ENCODE measurements at places on chromosomes 4 and X.

DNA sequence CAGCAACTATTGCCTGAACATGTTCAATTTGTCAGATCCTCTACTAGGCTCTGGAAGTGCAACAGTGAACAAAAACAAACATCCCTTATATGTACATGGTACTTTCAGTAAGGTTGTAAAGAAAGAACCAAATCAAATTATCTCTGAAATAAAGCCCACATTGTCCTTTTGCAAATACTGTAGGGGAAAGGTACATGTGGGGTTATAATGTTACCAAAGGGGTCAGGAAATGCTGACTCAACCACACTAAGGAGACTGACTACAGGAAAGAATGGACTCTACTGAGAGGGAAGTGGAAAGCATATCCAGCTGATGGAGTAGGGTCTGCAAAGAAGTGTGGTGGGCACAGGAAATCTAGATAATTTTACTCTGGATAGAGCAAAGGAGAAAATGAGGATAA, 61.5 kb downstream of the PCDH18 start:
- no peak for DNase-seq

DNA sequence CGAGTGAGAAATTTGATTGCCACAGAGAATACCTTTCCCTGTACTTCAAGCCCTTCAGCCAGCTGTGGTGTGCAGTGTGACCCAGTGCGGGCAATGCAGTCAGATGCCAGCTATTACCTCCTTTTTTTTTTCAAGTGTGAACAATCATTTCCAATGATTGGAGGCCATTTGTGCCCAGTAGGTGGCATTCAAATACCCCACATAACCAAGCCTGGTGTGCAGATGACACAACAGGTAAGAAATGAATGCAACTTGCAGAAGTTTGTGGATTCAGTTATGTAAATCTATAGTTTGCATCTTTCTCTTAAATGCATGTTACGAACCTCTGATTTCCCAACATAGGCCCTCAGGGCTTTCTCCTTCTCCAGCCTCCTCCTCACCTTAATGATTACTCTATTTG, 98.0 kb downstream of the CLCN4 start:
- peak; percentile 36 for DNase-seq

GRCh38 chrX:110987292-110987691, 108.7 kb upstream of the PAK3 start:
- DNase-seq = no peak

DNA sequence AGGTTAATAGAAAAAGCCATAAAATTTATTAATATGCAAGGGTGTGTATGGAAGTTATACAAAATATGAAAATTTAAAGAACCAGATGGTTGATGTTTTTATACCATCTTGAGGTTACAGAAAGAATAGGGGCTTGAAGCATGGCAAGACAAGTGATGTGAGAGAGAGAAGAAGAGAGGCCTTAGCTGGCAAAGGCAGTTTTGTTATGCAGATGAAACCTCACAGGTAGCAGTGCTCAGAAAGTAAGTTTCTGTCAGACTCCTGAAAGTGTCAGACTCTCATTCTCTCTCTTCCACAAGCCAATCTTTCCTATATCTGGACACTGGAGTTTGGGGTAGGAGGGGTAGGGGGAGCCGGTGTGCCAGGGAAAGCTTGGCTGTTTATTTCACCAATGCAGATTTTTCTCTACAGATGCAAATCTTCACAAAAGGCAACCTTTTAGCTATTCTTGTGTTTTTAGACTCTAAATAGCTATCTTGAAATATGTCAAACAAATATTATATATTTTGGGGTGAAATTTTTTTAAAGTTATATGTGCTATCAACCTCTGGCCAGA, 124.5 kb downstream of the CFAP299 start:
- DNase-seq = no peak

GRCh38 chr4:153468587-153468986, 2.4 kb downstream of the TMEM131L start:
- no peak for DNase-seq

- peak; percentile 48 for DNase-seq
These were observed 15.1 kb upstream of the FGFR3 start for GRCh38 chr4:1777822-1778641.

DNA sequence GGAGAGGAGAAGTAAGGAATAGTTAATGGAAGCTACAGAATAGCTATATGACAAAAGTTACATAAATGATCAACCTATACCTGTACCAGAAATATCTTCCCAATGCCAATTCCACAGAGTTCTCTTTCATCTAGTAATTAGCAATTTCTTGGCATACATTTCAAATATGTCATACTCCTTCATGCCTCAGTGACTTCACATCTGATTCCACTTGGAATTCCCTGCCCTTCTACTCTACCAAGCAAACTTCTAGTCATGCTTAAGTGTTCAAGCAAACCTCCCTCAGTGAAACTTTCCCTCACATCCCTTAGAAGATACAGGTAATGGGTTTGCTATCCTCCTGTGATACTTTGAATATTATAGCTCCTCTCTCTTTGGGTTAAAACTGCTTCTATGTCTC, 127.1 kb downstream of the KLHL13 start:
- no peak for DNase-seq

DNA sequence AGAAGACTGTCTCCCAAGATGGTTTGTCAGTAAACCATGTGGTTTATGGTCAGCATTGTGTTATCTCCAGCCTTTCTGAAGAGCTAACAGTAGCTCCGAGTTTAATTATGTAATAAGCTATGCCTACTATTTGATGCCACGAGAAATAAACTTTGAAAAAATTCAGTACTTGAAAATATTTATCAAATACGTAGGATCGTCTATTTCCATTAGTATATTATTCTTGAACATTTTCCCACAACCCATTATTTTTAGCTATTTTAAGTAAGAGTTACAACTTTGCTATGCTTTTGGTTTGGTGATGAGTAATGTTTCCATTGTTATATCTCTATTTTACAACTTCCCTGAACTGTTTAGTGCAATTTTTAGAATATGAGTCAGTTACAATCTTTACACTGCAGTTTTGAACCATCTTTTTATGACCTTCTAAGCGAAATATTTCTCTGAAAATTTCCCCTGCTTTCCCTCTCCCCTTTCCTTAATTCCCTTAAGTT, 44.5 kb upstream of the TRIM2 start:
- peak; percentile 83 for DNase-seq

- DNase-seq = no peak
These were observed 68.0 kb upstream of the ATXN3L start for GRCh38 chrX:13387666-13388494.

- DNase-seq = no peak
These were observed 173.6 kb downstream of the HHIP start for GRCh38 chr4:144819591-144819990.

DNA sequence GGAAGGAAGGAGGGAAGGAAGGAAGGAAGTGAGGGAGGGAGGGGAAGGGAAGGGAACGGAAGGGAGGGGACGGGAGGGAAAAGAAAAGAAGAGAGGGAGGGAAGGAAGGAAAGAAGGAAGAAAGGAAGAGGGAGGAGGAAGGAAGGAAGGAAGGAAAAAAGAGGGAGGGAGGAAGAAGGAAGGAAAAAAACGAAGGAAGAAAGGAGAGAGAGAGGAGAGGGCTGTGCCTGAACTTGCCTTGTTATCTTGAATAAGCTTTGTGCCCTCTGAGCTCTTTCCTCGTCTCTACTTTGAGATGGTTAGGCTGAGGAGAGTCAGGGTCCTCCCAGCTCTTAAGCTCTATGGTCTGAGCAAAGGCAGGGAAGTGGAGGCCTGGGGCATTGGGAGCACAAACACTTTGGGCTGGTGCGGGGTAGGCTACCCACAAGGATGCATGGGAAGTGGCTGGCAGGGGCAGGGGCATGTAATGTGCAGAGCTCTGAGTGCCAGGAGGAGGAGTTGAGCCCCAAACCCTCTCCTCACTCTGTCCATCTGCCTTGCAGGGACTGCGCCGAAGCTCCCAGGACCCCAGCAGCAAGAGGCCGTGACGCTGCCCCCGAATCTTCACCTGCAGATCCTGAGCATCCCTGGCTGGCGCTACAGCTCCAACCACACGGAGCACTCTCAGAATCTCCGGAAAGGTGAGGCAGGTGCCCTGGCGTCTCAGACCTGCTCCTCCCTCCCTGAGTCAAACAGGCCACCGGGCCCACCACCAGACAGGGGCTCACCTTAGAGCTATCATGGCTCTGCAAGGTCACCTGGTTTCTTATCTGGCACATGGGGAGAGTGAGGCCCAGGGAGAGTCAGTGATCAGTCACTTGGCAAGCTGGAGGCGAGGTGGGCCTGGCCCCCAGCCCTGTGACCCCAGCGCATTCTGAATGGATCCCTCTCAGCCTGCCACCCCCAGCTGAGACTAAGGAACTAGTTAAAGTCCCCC, 26.5 kb upstream of the MRFAP1 start:
- no peak for DNase-seq

- no peak for DNase-seq
These were observed 208.8 kb downstream of the UGT8 start for GRCh38 chr4:114807357-114807756.

DNA sequence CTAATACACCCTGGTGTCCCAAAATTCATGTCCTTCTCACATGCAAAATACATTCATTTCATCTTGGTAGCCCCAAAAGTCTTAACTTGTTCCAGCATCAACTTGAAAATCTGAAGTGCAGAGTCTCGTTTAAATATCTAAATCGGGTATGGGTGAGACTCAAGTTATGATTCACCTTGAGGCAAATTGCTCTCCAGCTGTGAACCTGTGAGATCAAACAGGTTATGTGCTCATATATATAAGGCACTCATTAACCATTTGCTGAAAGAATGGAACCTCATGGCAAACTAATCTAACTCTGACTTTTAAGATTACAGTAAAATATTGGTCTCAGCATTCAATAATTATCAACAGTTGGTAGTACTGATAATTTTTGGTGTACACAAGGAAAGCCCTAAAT, 55.5 kb downstream of the PDLIM5 start:
- no peak for DNase-seq

DNA sequence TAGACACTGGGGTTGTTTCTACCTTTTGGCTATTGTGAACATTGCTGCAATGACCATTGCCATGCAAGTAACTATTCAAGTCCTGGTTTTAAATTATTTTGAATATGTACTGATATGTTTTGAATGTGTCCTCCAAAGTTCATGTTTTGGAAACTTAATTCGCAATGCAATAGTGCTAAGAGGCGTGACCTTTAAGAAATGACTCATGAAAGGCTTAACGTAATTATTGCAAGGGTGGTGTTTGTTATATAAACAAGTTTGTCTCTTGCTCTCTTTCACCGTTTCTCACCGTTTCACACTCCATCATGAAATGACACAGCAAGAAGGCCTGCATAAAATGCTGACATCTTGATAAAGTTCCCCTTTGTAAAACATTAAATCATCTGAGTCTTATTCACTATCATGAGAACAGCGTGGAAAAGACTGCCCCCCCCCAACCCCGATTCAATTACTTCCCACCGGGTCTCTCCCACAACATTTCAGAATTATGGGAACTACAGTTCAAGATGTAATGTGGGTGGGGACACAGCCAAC, 506.9 kb upstream of the FAM47C start:
- no peak for DNase-seq

- DNase-seq = no peak
These were observed 79.2 kb downstream of the EFNB1 start for GRCh38 chrX:68908071-68908470.

DNA sequence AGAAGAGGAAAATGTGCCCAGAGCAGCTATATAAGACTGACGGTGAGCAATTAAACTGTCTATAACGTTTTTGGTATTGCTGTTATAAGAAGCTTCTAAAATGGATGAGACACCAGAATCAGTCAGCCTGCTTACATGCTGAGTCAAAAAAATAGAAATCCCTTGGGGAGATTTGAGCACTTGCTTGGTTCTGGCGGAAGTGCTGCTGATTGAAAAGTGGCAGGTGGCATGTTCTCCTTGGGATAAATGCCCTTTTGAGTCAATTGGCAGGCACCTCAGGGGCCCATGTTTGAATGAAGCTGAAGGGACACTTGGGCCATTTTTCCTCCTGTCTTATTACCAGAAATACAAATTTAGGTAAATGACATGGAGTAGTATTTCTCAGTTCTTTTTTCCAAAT, 148.7 kb downstream of the PTCHD1 start:
- DNase-seq = no peak

DNA sequence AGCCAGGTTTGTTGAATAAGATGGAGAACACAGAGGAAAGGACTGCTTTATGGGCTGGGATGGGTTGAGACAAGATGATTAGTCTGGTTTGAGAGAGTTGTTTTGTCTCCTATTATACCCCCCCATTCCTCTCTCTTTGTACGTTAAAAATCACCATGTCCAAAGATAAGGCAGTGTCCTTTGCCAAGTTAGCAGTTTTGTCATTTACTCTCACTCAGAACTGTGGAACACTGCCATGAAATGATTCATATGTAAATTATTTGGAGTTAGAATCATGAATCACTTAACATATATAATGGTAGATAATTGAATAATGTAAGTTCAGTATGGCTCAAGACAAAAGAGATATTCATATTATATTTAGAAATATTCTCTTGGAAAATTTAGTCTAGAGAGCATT, 151.3 kb downstream of the DCLK2 start:
- no peak for DNase-seq

DNA sequence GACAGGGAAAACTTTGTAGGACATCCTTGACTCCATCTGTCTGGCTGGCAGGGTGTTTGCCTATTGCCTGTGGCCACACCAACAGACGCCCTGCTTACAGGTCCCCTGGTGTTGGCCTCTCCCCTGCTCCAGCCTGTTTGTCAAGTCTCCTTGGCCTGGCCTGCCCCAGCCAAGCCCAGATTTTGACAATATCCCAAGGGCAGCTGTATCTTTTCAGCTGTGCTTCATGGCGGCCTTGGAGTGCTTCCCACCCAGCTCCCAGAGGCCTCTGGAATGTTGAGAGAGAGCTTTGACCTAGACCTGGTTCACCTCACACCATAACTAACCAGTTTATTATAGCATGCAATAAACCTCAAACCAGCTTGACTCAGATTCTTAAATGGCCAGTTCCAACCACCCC, 204.0 kb upstream of the NHS start:
- no peak for DNase-seq

DNA sequence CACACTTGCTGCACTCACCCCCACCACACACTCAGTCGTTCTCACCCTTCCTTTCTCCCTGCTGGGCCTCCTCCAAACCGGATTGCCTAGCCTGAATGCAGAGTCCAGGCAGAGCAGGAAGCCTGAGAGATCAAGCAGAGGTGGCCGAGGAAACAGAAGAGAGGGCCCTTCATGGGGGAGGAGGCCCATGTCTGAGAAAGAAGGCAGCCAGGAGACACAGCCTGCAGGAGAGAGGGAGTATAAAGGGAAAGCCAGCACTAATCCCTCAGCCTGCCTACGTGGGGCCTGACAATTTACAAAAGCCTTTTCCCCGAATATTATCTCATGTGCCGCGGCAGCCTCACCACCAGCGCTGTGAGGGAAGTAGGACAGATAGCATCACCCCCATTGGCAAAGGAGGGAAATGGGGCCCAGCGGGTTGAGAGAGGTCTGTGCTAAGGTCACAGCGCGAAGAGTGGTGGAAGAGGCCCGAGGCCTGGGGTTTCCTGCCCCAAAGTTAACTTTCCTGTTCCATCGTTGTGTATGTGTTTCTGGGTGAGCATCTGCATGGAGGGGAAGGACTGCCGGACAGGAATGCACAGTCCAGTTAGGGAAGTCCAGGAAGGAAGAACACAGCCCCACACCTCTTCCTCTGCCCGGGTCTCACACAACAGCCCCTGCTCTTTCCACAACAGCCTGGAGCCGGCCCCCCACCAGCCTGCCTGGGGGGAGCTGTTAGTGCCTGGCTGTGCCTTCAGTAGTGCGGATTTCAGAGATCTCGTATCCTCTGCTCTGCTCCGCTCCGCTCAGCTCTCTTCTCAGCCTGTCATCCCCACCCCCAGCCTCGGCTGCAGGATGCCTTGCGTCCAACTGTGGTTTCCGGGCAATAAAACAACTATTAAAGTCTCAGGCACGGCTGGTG, 50.9 kb upstream of the BCOR start:
- DNase-seq = peak; percentile 53

GRCh38 chr4:149584722-149585121, 230.9 kb downstream of the IQCM start:
- DNase-seq = no peak

- DNase-seq = no peak
These were observed 150.0 kb downstream of the SPOCK3 start for GRCh38 chr4:167084321-167084720.

All from dermis microvascular lymphatic vessel endothelial cell (primary cell).